ENCODE measurements at places on chromosomes 12 and 14.

GRCh38 chr12:108822497-108823205 lies 34.7 kb downstream of the SSH1 start:
- DNase-seq: no peak

GRCh38 chr14:103716091-103716801 lies 636 bp downstream of the ZFYVE21 start:
- DNase-seq: no peak

- peak; percentile 44 for DNase-seq
Observed at GRCh38 chr12:87848248-87848868, 180.8 kb downstream of the C12orf50 start.

DNA sequence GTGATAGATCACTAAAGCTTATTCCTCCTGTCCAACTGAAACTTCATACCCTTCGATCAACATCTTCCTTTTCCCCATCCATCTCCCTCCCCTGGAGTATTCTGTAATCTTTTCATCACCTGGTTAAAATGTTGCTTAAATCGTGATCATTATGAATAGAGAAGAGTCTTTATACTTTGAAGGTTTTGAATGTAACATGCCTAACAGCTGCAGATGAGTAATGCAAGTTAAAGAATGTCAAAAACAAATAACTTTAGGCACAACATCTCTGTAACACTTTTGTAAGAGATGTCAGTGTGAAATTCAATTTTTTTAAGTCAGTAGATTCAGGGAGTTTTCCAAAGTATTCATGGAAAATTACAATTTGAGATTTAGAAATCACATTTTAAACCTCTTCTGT lies 25.0 kb downstream of the RXYLT1 start:
- no peak for DNase-seq

- no peak for DNase-seq
Observed at GRCh38 chr12:28253161-28253641, 62.9 kb downstream of the CCDC91 start.

DNA sequence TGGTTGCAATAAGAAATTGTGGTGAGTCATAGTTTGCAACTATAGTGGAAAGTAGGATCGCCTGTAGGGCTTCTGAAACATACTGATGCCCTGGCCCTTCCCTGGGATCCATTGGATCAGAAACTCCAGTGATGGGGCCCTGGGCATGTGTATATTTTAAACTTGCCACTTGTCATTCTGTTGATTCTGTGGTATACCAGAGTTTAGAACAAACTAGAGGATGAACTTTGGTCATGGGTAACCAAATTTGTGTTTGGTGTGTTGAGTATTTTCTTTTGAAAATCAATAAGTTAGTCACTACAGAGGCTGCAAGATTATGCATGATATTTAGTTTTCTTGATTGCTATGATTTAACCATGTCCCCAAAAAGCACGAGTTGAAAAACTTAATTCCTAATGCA lies 142.2 kb downstream of the SLC15A5 start:
- DNase-seq: no peak

GRCh38 chr12:5723071-5723470 lies 222.0 kb downstream of the ANO2 start:
- no peak for DNase-seq

- DNase-seq: no peak
Observed at GRCh38 chr14:60357551-60358149, 108.6 kb downstream of the PPM1A start.

DNA sequence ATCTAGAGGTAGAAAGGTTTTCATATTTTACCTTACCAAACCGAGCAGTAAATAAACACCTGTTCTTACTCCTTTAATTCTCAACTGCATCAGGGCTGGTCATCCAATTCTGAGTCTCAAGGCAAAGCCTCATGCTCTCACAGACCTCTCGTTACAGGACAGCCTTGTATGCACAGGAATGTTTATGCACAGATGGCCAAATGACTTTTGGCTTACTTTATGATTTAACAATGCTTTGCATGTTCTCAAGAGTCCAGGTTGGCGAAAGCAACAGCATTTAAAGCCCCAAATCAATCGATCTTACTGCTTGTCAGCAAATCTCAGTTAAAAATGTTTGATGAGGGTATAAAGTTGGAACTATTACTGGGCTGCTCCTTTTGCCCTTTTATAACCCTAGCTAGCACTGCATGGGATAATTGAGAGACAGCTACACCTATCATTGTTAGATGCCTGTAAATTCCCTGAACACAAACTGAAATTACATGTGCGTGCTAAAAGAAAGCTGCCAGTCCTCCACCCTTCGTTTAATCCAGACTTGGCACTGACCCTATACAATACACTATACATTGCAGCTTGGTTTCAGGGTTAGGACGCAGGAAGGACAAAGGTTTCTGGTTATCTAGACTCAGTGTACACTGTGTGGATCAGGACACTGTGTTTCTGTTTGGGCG lies 63.6 kb downstream of the TMCC3 start:
- DNase-seq: no peak

DNA sequence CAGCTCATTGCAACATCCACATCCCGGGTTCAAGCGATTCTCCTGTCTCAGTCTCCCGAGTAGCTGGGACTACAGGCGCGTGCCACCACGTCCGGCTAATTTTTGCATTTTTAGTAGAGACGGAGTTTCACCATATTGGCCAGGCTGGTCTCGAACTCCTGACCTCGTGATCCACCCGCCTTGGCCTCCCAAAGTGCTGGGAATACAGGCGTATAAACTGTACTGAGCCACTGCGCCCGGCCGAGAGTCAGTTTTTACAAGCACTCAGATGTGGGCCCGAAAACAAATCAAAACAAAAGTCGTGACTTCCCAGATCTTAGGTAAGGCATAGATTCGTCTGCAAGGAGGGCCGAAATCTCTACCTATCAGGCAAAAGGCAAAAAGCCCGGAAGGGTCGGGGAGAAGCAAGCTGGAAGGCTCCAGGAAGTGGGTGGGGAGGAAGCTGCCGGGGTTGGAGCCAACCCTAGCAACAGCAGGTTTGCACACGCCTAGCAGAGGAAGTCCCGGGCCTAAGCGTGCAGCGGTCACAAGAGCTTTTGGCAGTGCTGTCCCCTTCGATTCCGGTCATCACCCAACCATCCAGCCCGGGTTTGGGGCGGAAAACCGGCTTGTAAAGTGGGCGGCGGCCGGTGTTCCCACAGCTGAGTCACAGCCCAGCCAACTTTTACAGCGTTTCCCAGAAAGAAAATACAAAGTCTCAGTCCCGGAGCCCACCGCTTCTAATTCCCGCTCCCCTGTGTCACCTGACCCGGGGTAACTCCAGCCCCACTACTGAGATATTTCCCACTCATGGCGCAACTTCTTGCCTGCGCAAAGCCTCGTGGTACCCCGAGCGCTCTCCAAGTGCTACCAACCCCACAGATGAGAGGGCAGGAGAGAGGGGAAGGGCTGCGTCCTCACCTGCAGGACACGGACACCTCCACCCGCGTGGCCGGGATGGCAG lies 583 bp downstream of the CPNE8 start:
- DNase-seq: peak; percentile 83

DNA sequence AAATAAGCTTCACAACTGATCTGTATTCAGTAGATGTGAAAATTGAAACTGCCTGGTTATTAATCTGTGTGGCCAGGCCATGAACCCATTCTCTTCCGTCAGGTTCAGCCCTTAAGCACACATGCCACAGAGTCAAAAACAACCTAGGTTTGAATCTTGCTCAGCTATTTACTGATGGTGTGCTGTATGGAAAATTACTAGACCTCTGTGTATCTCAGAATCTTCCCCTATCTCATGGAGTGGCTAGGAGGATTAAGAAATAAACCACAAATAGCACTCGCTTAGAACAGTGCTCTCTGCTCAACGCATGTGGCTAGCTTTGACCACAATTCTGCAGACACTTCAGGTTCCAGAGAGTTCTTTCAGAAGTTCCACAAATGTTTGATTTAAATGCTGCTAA lies 240.7 kb upstream of the PLEKHG7 start:
- DNase-seq: no peak

DNA sequence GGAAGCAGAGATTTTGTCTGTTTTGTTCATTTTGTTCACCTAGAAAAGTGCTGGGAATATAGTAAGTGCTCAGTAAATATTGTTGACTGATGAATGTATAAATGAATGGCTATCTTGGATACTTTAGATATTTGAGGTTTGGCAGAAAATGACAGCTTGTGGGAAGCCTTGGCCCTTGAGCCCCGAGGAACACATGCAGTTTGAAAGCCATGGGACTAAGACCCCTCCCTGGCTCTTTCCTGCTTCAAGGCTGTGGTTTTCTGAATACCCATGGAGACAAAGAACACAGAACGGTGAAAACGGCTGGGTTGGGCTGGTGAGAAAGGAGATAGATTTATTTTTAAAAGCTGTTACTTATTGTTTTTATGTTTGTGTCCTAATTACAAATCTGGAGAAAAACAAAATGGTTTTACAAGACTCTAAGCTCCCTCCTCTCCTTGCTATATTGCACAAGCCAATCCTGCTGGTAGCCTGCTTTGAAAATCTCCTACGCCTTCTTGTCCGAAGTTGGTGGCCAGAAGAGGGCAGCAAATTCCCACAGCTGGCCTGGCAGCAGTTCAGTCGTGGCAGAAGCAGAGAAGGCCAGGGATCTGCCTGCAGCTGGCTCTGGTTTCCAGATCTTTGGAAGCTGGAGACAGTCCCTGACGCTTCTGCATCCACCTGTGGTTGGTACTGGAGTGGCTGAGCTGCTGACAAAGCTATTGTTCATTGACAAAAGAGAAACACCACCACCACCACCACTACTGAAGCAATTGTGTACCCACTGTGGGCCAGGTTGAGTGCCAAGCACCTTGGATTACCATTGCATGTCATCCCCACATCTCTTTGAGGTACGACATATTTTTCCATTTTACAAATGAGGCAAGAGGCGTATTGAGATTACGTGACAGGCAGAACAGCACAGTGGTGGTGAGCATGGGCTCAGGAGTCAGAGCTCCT lies 5.2 kb upstream of the KRT85 start:
- DNase-seq: peak; percentile 77

DNA sequence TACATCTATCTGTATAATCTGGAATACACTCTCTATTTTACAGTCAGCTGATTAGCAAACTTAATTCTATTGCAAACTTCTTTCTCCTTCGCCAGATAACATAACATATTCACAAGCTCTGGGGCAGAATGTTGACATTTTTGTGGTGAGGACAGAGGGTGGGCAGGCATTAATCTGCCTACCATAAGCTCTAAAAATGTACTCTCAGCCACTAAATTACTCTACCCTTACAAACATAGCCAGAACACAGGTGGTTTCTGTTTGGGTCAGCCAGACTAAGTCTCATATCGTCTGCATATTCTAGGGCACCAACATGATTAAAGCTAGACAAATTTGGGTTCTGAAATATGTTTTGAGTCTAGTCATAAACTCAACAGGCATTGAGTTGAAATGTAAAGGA lies 90.1 kb downstream of the SLC6A15 start:
- no peak for DNase-seq

- DNase-seq: peak; percentile 44
Observed at GRCh38 chr12:106223485-106224354, 24.1 kb downstream of the CKAP4 start.

- DNase-seq: no peak
Observed at GRCh38 chr14:69985463-69985862, 106.2 kb downstream of the SMOC1 start.

GRCh38 chr14:25250516-25250915 lies 200.6 kb upstream of the STXBP6 start:
- no peak for DNase-seq

- DNase-seq: peak; percentile 58
Observed at GRCh38 chr14:91252871-91253794, 8.6 kb upstream of the GPR68 start.

DNA sequence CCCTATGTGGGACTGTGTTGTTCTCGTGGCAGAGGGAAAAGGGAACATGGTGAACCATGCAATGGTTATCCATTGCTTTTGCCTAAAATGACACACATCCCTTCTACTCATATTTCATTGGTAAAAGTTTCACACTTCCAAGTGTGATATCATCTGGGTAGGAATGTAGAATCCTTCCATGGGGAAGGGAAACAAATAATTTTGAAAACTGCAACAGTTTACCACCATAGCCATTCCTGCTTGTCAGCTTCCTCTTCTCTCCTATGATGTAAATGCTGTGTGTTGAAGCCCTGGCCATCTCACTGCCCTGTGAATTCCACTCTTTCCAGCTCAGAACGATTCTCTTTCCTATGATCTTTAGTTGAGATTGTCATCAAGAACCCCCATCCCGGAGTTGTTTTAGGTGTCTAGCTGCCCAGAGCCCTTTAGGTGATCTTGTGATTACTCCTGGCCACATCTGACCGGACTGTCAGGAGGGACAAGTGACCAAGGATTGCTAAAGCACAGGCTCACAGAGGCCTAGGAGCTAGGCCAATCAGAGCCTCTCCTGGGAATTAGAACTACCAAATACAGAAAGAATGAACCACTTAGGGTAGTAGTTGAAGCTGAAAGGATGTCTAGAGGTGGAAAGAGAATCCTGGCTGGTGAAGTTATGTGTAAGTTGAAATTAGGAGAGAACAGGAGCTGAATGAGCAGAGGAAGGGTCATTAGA lies 84.6 kb downstream of the VCPKMT start:
- no peak for DNase-seq

DNA sequence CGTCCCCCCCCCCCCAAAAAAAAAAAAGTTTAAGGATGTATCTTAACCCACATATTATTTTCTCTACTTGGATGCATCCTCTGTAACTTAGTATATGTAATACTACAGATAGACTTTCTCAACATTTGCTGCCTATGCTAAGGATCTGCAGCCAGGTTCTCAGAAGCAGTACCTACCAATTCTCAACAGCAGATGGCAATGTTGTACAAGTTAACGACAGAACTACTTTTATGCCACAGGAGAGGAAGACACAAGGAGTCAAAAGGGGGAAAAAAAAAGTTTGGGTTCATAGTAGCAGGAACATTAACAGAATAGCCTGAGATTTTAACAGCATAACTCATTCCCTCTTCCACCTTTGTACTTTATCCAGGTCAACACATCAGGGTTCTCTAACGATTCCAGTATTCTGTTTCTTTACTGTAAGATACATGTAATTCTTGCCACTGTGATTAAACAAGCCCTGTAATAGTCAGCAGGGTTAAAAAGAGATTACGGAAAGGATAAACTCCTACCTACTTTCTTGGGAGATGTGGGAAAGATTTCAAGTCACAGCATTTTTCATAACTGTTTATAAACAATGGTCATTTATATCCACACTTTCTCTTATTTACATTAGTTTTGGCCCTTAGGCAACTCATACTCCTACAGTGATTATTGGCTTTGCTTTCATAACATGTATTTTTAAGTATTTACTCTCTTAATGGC lies 5.7 kb upstream of the NEK9 start:
- peak; percentile 25 for DNase-seq

Measured in NCI-H774 (cell line).